ENCODE measurements at places on chromosomes 7 and 10. TPM values are rescaled to one million over a fixed set of nuclear protein-coding genes. Genes with fewer than 3 reads are reported as not detected.

Gene CWF19L1
- 21.8 TPM for total RNA-seq

DNA sequence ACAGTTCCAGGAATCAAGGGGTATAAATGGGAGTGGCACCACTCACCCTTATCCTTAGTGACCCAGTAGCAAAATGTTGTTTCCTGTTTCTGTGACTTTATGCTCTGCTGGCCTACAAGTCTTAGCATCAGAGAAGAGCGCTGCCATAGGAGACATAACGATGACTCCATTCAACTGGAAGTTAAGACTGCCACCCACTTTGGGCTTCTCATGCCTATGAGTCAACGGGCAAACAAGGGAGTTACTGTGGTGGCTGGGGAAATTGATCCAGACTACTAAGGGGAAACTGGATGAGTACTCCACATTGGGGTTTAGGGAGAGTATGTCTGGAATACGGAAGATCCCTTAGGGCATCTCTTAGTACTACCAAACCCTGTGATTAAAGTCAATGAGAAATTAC, 40.6 kb upstream of the PIK3CG start:
- no peak for DNase-seq

GRCh38 chr7:133344275-133344674, 91.4 kb downstream of the EXOC4 start:
- no peak for DNase-seq

DNA sequence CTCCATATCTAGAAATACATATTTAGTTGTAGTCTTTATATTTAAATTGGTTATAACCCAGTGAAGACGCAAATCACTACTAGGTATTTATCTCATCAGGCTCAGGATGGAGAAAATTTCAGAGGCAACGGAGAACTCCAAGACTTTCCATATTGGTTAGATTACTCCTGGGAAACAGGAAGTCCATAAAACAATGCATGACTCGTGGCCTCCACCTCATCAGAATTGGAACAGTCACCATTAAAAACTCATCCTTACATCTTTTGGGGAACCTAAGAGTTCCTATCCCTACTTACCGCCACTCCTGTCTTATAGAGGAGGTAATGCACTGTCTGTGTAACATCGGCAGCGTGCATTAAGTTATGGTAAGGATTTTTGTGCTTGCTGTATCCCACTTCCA, 177.6 kb downstream of the PPP1R17 start:
- DNase-seq: no peak

GRCh38 chr10:32350811-32351350, 3.9 kb upstream of the EPC1 start:
- DNase-seq: no peak

- DNase-seq: no peak
These were observed 23.2 kb upstream of the SMURF1 start for GRCh38 chr7:99167072-99167471.

DNA sequence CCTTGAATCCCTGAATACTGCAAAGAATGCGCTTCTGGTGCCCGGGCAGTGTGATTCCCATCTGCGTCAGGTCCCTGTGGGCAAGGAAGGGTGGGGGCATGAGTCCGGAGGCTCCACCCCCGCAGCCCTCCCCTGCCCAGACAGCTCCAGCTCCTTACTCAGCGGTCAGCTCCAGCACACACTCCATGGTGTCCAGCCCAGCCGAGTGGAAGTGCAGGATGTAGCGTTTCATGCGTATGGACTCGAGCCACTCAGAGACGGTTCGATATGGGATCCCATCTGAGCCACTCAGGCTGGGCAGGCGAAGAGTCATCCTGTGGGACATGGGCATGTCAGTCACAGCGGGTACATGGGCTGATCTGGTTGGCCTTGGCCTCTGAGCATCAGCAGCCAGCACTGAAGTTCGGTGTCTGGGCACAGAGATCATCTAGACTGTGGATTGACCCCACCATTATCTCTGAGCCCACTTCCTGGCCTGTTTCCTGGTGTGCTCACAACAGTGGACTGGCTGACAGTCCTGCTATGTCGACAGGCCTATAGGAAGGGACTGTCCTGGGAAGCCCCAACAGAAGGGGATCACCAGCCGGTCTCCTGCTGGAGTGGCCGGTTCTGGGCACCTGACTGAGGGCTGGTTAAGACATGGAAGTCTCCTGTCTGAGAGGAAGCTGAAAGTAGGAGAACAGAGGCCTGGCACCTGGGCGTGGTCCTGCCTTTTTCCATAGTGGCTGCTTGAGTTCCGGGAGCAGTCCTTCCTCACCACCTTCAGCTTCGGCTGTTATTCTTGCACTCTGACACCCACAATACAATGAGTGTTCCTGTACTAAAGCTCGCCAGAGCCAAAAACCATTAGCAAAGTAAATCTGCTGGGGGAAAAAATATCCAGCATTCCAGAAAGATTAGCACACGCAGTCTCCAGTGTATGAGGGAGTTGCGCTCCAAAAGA, 10.6 kb downstream of the ZYX start:
- DNase-seq: no peak

Gene GARIN1A
- 3.5 TPM for total RNA-seq

DNA sequence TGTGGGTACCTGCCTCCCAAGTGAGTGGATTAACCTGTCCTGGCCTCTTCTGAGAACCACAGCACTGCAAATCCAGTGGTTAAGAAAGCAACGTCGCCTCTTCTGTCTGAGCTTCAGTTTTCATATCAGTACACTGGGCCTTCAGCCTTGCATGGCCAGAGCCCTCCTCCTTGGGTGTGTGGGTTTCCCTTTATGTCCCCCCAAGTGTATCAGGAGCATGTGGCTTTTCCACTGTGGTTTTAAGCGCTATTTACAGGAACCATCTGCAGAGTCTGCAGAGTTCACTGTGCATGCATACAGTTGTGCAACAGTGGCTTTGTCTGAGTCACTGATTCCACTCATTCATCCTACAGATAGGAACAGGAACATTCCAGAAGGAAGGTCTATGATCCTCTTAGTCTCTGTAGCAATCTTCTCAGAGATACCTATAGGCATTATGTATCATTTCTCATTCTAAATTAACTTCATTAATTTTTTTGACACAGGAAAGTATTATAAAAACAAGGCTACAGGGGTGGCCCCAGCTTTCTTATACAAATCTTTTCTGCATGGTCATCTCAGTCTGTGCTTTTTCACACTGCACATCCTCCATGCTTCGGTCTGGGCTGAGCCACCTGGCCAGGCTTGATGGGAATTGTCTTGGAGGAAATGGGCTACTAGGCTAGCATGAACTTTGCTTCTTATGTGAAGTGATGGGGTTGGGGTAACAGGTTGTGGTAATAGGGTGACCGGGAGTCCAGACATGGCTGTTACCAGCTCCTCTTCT, 17.1 kb downstream of the MBL2 start:
- DNase-seq: no peak

Gene FAM3C
- total RNA-seq: 38.2 TPM

Gene NEUROG3
- total RNA-seq: not detected

GRCh38 chr10:121927318-121927840, 452 bp downstream of the ATE1 start:
- peak; percentile 80 for DNase-seq

GRCh38 chr7:157690833-157691585, 354.2 kb downstream of the DNAJB6 start:
- DNase-seq: peak; percentile 36

DNA sequence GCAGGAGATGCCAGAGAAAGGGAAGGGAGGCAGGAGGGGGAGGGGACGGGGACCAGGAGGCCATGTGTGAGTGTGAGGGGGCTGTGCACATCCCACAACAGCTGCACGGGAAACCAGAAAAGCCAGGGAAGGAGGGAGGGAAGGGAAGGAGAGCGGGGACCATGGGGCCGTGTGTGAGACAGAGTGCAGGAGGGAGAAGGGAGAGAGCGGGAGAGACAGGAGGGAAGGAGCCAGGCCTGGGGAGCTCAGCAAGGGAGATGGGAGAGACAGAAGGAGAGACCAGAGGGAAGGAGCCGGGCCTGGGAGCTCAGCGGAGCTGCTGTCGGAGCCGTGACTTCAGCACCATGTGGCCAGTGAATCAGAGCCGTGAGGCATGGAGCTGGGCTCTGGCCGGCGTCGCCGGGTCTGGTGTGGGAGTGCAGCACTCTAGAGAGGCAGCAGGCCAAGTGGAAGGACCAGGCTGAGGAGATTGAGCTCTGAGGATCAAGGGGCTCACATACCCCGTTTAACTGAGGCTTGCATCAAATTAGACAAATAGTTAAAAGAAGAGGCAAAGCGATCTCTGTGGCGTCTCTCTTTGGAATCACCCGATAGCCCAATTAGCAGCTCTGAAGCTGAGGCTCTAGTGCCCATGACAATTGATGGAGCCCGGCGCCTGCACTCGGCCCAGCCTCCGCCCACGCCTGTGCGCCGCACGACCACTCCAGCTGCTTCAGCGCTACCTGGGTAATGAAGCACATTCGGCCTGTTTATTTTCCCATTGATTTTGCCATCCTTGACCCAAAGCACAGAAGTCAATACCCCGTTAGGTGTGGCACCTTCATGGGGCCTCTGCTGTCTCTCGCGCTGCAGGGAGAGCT, 150.4 kb downstream of the MAD1L1 start:
- no peak for DNase-seq

DNA sequence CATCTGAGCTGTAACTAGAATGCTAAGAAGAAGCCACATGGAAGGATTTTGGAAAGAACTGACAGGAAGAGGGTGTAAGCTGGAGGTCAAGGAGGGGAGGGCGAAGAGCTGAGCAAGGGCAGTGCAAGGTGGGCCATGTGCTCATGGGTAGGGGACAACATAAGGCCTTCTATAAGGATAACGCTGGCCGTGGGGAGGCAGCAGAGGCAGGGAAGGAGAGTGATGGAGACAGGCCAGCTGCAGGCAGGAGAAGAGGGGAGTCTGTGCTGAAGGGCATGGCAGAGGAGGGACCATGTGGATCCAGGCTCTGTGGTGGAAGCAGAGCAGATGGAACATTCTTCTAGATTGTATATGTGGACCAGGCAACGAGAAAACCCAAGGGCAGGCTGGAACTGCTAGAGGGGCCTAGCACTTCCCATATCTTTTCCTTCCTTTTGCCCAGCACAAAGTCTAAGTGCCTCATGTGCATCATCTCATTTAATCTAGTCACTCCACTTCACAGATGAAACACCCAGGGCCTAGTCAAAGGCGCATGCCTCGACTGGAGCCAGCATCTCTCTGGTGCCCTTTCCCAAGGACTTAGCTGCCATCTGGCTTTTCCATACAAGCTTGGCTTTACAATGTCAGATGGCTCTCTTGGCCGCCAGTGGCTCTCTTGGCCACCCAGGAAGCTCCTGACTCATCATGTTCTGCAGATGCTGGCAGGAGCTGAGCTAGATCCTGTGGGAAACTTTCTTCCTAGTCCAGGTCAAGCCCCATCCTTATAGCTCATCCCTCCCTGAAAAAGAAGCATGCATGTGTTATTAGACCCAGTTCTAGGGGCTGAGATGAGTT, 6.6 kb downstream of the LRRC18 start:
- no peak for DNase-seq

GRCh38 chr7:50423860-50424259, 26.3 kb downstream of the FIGNL1 start:
- no peak for DNase-seq

Gene SLC13A4
- 0.15 TPM for total RNA-seq

Gene SPDYE1
- total RNA-seq: not detected

Gene CUZD1
- 2.7 TPM for total RNA-seq

DNA sequence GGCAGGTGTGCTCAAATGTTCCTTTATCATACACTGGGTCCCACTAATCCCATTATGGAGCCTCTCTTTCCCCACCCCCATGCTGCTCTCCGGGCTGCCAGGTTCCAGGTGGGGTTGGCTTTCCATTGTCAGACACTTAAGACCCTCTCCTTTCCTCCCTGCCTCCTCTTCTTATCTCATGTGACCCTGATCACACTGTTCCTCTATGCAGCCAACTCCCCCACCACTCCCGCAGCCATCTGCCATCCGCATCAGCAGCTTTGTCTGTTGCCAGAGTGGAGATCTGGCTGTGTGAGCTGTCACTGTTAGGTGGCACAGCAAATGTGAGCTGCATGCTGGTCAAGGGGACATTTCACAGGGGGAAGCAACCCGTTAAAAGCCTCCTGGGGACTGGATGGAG, 391.4 kb downstream of the TNS3 start:
- no peak for DNase-seq

DNA sequence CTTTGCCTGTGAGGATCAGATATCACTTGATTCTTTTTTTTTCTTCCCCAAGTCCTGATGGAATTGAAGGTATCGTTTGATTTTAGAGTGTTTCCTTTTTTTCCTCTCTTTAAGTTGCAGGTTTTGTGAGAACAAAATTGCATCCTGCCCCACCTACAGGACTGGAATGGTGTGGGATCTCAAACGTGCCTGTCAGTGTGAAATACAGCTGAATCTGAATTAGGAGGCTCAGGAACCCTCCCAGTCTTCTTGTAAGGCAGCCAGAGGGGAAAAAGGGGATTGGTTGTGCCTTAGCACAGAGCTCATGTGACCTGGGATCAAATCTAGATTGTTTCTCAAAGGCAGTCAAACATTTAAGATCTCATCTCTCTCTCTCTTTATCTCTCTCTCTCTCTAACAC, 32.7 kb upstream of the KLHL7 start:
- DNase-seq: no peak

DNA sequence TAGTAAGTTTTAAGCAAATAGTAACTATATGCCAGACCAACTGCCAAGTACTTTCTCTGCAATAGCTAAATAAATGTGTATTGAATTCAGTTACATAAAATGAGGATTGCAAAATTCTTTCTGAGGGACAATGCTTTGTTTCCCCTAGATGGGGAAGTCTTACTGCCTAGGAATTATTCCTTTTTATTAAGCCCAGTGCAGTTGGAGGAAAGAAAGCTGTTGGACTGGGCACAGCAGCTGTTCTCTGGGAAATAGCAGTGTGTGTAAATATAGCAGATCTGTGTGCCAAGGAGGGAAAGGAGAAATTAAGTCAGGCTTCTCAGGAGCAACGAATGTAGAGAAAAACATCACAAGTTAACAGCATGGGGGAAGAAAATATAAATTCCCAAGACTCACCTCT, 77.1 kb downstream of the SEC23IP start:
- no peak for DNase-seq

Gene GIMAP6
- total RNA-seq: 4.1 TPM

Gene ITPRID1
- 11.1 TPM for total RNA-seq
